ENCODE measurements at places on chromosomes 1 and 21.

- DNase-seq, result no peak
Observed at GRCh38 chr1:166153525-166154314, 13.1 kb downstream of the FAM78B start.

- DNase-seq, result no peak
Observed at GRCh38 chr1:241770115-241770514, 77.9 kb upstream of the EXO1 start.

DNA sequence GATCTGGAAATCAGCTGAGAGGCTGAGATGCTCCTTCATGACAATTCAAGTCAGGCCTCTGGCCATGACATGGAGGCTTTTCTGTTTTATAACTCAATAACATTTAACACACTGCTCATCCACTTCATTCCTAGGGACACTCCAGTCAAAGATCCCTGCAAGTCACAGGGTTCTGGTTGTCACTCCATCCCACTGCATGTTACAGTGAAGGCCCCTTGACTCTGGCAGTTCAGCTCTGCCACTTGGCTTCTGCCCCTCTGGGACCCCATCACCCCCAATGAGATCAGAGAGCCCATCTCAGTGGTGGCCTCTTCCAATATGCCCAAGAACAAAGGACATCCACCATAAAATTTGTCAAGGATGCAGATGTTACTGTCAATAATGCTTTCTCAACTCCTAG is 10.0 kb upstream of the FAM110D start:
- no peak for DNase-seq

DNA sequence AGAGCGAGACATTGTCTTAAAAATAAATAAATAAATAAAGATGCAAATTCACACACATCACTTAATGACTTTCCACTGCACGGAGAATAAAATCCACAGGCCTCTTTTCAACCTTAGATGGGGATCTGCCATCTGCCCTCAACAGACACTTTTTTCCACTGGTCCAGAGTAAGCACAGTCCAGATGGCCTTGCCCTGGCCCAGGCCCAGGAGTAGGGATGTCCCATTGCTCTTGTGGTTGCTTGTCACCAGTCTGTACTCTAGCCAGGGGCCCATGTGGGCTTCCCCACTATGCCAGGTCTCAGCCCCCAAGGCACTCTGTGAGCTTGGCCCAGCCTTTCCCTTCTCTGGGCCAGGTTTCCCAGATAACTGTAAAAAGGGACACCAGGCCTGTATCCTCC is 17.4 kb downstream of the PLOD1 start:
- DNase-seq, result no peak

DNA sequence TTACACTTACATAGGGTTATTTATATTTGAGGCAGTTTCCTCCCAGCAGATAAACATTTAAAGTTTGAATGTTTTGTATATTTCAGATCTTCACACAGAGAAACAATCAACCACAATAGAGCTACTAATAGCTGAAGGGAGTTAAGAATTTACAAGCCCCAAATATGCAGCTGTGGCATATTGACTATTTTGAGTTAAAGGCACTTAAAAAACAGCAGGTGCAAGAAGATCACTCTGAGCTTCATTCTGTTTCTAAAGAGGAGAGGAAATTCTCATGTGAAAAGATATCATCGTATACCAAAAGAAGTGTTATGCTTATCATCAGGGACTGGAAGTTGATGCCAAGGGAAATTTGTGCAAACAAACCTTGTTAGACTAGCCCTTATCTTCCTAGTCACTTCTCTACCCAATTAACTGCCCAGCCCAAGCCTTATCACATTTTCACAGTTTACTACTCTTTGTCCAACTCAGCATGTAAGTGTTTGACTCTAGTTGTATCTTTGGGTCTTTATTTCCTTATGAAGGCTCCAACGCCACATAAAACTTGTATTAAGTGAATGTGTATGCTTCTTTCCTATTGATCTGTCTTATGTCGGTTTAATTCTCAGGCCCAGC is 66.3 kb upstream of the COG2 start:
- no peak for DNase-seq

GRCh38 chr21:35234725-35235124 is 185.6 kb upstream of the RUNX1 start:
- no peak for DNase-seq

DNA sequence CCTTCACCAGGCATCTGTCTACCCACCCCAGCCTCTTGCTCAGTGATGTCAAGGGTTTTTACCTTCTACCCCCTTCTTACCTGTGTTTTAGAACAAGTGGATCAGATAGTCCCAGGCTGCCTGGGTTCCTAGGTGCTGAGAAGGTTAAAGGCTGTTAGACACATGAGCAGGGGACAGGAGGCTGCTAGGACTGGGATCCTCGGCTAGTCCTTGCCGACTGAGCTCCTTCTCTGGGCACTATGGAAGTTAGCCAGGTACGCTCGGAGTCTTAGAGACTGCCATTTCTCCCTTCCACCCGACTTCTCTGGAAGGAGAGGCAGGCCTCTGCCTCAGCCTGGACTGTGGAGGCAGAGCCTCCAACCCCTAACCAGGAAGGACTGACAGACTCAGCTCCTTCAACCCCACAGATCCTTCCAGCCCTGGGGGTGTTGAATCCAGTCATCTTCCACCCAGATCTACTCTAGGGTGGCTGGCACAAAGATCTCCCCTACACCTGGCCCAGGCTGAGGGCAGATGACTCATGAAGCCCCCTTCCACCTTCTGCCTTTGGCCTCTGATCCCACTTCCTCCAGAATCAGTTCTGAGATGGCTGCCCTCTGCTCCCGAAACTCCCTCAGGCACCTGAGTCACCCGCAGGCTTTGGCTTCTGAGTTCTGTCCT is at the start of gene DYNLT4:
Gene DYNLT4, minus strand, starts transcription at position 648 of the 660 bp plus-strand sequence. CDS start 683 bp downstream, outside the sequence.
- DNase-seq, result no peak

DNA sequence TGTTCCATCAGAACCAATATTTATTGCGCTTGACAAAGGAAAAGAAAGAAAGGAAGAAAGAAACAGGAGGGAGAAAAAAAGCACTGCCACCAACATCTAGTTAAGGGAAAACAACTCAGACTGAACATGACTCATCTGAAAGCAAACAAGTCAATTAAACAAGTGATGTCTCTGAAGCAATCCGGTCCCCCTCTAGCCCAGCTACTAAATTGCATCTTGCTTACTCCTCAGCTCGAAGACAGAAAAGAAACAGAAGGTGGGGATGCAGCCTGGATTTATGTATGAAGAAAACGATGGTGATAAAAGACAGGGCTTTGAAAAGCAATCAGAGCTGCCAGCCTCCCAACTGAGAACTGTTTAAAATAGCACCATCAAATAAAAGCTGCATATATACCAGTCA is 188.2 kb downstream of the OMA1 start:
- DNase-seq, result no peak

DNA sequence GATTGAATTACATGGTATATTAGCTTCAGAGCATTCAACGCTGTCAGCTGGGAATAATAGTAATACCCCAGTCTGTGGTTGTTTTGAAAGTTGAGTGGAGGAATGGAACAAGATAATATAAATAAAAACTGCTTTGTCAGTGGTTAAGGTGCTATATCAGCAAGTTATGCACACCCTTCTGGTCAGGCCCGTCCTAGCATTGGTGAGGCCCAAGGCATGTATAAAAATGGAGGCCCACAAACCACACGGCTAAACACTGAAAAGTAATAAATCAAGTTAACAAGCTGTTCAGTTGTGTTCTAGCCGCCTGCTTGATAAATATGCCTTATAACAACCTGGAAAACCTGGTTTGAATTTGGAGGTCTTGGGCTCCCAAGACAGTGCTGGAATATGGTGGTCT is 77.4 kb downstream of the PSMG1 start:
- no peak for DNase-seq

GRCh38 chr1:1597275-1597930 is 2.5 kb downstream of the FNDC10 start:
- no peak for DNase-seq

GRCh38 chr1:224745394-224745793 is 129.3 kb downstream of the CNIH3 start:
- no peak for DNase-seq

GRCh38 chr1:246165826-246166709 is 341.0 kb downstream of the SMYD3 start:
- DNase-seq, result no peak

DNA sequence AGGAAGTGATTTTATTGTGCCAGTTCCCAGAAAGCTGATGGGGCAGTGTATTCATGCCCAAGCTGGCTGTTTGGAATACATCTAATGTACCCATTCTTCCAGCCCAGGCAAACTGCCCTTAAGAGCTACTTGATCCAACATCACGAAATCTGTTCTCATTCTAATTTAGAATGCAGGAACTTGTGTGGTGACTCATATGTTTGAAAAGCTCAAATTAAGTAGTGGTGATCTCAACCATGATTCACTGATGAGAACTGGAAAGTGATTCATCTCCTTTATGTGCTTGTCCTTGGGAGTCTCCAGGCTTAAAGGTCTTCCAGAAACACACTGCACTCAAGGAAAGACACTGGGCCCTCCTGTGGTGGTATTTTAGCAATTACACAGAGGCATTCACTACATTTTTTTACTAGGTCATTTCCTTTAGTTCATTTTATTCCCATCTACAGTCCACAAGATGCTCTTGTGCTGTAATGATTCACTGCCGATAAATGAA is 65.4 kb downstream of the RPE65 start:
- DNase-seq, result no peak

DNA sequence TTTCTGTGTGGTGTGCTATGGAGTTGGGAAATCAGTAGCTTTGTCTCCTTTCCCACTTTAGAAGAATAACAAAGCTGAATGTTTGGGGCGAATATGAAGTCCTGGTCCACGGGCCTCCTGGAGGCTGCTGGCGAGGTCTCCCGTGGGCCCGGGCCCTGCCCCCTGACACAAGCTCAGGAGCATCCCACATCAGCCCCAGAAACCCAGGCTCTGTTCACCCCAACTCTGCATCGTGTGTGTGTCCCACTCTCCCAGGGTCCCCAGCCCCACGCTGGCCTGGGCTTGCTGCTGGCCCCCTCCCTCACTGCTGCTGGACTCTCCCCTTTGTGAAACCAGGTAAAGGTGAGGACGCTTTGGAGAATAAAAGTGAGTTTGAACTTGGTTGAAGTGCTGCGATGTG is 8.1 kb downstream of the PRDM16 start:
- no peak for DNase-seq

DNA sequence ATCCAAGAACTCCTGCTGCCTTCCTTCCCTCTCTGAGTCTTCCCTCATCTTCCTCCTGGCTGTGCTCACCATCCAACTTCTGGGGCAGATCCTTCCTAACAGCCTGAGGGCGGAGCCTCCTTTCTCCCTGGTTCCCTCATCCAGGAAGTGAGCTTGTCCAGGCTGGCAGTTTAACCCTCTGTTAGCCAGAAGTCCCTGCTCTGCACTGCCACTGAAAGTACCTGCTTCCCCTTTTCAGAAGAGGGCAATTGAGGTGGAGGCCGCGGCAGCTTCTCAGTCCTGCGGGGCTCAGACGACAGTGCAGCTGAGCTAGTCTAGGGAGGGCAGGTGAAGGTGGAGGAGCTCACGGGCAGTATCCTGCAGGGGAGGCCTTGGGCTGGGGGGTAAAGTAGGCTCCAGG is 149.1 kb downstream of the FCRL5 start:
- DNase-seq, result peak; percentile 20

DNA sequence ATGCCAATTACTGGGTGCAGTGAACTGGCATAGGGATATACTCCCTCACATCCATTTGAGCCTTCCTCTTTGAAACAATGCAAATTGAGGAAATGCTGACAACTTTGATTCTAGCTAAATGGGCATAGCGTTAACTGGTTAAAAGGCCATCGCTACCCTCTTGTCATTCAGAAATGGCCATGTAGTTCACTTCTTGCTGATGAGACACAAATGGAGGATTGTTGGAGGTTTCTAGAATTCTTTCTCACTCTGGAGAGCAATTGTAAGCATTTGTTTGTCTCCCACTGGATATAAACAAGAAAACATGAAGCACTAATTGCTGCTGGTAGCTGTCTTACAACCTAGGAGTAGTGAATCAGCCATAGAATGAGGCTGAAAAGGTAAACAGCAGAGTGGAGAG is 14.4 kb downstream of the PRDX6 start:
- no peak for DNase-seq

DNA sequence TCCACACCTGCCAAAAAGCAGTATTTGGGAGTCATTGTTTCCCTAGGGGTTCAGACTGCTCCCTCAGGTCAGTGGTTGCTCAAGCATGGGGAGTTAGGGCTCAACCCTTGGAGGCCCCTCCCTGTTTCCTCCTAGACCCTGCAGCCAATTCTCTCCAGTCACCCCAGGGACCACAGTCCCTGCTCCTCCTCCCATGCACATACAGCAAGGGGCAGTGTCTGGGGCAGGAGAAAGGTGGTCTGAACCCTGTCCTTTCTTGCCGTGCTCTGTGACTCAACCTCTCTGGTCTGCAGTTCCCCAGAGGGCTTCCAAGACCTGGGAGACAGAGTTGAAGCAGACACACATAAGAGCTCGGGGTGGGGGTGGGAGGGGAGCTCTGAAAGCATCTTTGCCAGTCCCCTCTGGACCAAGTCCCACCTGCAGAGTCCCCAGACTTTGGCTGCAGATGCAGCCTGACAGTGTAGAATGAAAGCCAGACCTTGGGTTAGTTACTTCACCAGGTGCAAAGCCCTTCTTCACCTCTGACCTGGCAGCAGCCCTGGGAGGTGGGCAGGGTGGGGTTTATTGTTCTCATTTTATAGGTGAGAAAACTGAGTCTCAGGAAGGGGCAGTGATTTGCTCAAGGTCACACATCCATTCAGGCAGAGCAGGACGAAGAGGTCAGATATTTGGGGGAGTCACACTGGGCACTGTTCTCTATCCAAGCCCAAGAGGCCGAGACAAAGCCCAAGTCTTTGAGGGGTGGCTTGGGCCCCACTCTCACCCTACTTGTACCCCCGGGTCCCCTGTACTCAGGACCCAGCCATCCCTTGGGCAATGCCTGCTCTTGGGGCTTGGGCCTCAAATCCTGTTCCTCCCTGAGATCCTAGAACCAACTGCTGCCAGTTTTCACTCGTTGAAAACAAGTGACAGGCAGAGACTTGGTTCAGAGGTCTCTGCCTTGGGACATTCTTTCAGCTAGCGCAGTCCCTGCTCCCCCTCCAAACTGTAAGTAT is 748 bp downstream of the PDZK1IP1 start:
- DNase-seq, result no peak

DNA sequence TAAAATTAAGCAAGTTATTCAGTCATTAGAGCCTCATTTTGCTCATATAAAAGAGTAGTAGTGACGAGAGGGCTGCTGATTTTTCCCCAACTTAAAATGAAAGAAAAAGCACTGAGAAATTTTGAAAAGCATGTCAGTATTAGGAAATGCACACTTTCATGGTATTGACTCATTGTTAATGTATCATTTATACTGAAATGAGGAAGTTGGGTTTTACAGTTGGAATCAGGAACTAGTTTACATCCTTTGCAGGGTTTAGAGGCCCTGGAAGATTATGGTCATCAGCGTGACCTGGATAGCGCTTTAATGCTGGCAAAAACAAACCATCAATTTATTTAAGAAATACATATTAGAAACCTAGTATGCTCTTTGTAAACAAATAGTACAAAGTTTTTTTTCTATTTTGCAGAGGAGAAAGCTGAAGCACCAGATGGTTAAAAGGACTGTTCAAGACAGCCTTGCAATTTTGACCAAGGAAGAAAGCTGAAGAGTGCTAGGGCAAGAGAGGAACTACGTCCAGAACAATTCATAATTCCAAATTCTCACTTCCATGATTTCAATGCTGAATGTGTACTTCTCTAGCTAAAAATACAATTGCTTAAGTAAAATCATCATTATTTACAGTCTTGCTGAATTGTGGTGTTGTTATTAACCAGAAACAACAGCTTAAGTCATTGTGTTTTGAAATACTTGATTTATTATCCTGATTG is 94.8 kb upstream of the SGIP1 start:
- no peak for DNase-seq

- no peak for DNase-seq
Observed at GRCh38 chr1:187491082-187491720, 662.5 kb downstream of the PLA2G4A start.

- DNase-seq, result peak; percentile 59
Observed at GRCh38 chr1:89821322-89822108, 683 bp downstream of the LRRC8D start.

GRCh38 chr1:78565393-78565792 is 54.9 kb upstream of the IFI44L start:
- no peak for DNase-seq
